GM03348 (cell line): ENCODE measurements at places on chromosomes 2 and 18.

DNA sequence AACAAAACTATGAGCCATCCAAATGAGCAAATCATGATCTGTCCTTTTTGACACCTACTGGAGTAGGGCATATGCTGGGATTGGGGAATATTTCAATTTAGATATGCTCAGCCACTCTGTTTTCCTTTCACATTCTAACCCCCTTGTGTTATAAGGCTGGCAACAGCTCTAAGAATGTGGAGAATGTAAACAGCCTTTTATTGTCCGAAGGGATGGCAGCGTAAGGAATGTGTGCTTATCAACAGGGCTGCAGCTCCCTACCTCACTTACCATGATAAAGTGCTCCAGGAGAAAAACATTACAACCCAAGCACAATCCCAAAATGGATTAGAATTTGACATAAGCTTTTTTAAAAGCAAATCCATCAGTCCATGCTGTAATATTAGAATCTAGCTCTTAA, 2.2 kb downstream of the NXPH2 start:
- DNase-seq, result peak; percentile 8

DNA sequence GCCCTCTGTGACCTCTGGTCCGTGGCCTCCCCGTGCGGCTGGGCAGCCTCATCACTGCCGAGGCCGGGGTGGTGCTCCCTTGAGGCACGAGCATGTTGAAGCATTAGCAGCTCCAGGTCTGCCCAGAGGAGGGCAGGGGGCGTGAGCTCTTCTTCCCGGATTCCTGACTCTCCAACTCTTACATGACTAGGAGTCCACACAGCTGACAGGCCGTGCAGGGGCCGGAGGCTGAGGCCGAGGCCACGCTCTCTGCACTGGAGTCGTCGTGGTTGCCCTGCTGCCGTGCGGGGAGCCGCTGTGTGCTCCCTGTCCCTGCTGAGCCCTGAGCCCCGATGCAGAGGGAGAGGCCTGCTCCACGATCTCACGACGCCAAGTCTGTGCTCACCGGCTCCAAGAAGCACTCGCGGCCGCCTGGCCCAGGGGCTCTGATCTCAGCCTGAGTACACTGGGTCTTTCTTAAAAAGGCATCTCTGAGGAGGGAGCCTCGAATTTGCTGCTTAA, 19.4 kb upstream of the KCNG2 start:
- DNase-seq, result no peak

DNA sequence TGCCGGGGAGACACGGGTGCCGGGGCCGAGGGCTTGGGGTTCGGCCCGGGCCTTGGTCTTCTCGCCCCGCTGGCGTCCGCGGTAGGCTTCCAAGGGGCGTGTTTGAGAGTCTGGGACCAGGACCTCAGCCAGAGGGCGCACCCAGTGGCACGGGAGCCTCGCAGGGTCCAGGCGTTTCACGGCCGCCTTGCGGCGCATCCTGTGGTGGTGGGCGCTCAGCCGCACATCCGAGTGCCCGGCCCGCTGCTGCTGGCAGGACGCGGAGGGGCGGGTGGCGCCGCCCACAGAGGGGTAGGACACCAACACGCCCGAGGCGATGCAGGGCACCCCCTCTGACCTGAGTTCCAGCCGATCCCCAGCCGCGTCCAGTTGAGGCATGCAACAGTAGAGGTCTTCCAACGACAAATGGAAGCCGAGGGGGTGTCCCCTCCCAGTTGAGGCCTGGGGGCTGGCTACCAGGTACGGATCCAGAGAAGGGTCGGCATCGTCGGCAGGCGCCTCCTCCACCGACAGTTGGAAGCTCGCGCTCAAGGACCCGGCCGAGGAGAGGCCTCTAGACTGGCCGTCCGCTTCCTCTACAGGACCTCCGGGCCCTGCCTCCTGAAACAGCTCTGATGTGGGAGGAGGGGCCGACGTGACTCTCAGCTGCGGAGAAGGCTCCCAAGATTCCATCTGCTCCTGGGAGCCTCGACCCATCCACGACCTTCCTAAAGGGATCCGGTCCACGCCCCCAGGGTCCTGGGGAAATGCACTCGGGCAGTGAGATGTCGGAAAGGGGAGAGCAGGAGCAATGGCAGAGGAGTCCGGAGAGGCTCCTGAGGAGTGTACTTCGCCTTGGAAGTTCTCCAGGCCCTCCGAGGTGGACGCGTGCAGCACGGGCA, 6.3 kb downstream of the C2orf81 start:
- peak; percentile 71 for DNase-seq

DNA sequence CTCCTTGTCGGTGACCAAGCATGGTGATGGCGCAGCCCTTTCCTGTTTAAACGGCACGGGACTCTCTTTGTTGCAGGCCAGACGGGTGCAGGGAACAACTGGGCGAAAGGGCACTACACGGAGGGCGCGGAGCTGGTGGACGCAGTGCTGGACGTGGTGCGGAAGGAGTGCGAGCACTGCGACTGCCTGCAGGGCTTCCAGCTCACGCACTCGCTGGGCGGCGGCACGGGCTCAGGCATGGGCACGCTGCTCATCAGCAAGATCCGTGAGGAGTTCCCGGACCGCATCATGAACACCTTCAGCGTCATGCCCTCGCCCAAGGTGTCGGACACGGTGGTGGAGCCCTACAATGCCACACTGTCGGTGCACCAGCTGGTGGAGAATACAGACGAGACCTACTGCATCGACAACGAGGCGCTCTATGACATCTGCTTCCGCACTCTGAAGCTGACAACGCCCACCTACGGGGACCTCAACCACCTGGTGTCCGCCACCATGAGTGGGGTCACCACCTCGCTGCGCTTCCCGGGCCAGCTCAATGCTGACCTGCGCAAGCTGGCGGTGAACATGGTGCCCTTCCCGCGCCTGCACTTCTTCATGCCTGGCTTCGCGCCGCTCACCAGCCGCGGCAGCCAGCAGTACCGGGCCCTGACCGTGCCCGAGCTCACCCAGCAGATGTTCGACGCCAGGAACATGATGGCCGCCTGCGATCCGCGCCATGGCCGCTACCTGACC, 17.1 kb downstream of the TUBB6 start:
- DNase-seq, result no peak

GRCh38 chr2:218267259-218267658, 2.7 kb downstream of the AAMP start:
- no peak for DNase-seq

- DNase-seq, result no peak
These were observed 32.6 kb upstream of the SP3 start for GRCh38 chr2:173997753-173998152.

GRCh38 chr2:126696644-126697520, 40.9 kb downstream of the GYPC start:
- no peak for DNase-seq
